RPMI7951 (cell line): ENCODE measurements at places on chromosomes 12 and 14. TPM values are rescaled to one million over a fixed set of nuclear protein-coding genes. Genes with fewer than 3 reads are reported as not detected.
A peak's percentile ranks its signal among the peaks of the same experiment; 100 is the strongest.

Gene KRT82
- total RNA-seq: not detected in 2 replicates

Gene USP44
- not detected in 2 replicates for total RNA-seq

Gene PAPLN
- 1.6 and 2.8 TPM in 2 replicates for total RNA-seq

- no peak for DNase-seq
Measured at GRCh38 chr12:124446364-124446763, 121.0 kb downstream of the NCOR2 start.

GRCh38 chr14:104137297-104138097 lies 890 bp upstream of the KIF26A start:
- DNase-seq: peak; percentile 8

DNA sequence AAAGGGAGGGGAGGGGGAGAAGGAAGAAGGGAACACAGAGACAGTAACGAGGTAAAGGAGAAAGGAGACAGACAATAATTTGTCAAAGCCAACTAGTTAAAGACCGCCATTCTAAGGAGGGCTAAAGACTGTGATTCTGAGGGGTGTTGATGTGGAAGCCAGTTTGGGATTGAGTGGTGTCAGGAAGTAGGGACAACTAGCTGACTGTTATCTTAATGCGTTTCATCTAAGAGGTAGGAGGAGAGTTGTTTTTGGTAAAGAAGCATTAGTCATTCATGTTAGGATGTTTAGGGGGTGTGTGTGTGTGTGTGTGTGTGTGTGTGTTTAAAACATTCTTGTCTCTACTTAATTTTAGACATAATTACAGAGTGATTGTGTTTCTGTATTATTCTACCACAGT lies 95.0 kb downstream of the INSM2 start:
- DNase-seq: peak; percentile 9

DNA sequence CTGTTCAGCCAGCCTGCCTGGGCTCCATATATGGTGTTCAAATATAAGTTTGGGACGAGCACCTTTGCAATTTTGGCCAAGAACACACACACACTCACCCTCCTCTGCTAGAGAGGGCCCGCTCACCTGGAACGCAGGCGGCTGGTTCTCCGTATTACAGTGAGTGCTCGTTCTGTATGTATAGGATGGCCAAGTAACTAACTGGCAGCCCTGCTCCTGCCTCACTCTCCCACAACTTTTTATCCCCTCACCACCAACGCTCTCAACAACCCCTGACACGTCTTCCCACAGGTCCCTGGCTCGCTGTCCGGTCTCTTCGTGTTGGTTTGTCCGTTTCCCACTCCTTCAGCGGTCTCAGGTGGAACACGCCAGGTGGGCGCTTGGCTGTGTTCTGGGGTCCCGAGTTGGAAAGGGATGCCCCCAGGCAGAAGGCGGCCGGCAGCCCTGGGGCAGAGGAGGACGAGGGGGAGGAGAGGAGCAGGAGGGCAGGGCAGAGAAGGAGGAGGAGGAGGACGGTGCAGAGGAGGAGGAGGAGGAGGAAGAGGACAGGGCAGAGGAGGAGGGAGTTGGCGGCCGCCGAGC lies 398 bp upstream of the MSRB3 start:
- no peak for DNase-seq

GRCh38 chr12:62725781-62726180 lies 209.2 kb downstream of the PPM1H start:
- DNase-seq: no peak

DNA sequence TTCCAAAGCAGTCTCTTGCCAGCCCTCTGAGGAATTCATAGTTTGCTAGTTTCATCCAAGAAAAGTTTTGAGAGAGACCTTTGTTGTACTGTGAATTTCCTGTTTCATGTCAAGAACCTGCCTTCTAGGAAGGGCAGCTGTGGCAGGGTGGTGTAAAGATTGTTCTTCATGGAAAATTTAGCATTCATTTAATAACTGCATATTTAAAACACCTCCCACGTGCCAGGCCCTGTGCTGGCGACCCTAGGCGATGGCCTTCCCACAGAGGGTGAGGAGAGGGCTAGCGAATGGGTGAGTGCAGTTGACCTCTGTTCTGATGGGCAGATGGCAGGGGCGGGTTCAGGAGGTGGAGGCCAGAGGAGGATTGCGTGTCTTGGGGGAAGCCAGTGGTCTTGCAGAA lies 43.2 kb downstream of the MLXIP start:
- no peak for DNase-seq

DNA sequence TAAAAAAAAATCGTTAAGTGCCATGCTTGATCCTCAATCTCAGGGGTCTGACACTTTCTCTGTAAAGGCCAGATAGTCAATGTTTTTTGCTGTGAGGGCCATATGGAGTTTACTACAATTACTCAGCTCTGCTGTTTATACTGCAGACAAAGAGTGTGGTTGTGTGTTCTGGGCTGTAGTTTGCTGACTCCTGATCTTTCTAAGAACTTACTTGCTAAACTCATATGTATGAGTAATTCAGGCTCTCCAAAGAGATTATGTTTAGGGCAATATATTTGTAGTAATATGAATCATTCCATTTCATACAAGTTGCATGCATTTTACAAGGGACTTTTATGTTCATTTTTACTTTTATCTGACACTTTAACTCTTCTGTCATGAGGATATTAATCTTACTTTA lies 188.2 kb downstream of the TMTC2 start:
- peak; percentile 9 for DNase-seq

- DNase-seq: no peak
Measured at GRCh38 chr12:127489061-127489460, 777.9 kb upstream of the TMEM132C start.

DNA sequence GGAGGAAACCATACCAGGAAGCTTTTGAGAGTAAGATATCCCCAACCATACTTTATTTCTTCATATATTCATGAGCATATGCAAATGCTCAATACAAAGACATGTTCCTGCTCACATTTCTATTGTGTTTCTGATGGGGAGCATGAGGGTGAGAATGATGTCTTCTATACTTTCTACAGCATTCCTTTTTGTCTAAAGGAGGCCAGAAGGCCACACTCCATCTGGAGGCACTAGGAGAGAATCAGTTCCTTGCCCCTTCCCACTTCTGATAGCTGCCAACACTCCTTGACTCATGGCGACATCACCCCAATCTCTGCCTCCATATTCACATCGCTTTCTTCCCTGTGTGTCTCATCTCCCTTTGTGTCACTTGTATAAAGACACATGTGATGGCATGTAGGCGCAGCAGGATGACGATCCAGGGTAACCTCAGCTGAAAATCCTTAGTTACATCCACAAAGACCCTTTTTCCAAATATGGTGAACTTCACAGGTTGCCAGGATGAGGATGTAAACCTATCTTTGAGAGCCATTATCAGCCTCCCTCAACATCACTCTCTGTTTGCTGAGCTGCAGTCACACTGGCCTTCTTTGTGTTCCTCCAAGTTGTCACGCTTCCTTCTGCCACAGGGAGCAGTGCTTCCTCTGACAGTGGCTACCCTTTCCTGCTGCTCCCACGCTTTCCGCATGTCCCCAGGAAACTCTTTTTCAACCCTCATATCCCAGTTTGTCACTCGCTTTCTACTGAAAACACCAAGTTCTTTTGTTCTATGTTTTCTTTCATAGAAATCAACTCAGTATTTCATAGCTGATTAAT lies 96.9 kb downstream of the STXBP6 start:
- peak; percentile 9 for DNase-seq

DNA sequence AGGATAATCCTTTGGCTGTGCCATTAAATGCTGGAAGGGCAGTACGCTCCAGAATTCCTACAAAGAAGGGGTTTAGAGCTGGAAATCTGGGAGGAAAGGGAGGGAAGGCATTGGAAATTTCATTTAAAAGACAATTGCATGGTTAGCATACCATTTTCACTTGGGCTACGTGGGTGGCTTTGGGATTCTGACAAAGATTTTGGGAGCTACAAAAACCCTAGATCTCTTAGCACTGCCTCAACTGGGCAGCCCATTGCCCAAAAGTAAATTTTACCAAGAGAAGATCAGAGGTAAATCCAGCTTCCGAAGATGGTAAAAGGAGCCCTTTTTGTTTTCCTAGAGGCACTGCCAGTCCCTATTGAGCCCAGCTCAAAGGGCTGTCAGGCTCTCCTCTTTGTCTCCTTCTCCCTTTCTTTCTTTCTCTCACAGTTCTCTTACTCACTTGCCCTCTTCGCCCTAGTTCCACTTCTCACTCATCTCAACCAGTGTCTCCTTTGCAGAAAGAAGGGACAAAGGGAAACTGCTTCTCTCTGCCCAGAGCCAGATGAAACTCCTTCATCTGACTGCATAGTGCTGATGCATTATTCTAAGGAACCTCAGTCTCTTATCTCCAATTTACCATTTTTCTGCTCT lies 125.4 kb upstream of the PLEKHA5 start:
- DNase-seq: no peak

- no peak for DNase-seq
Measured at GRCh38 chr12:12954356-12954755, 2.4 kb upstream of the GPRC5D start.

GRCh38 chr12:45191239-45191638 lies 24.7 kb upstream of the ANO6 start:
- DNase-seq: peak; percentile 49

DNA sequence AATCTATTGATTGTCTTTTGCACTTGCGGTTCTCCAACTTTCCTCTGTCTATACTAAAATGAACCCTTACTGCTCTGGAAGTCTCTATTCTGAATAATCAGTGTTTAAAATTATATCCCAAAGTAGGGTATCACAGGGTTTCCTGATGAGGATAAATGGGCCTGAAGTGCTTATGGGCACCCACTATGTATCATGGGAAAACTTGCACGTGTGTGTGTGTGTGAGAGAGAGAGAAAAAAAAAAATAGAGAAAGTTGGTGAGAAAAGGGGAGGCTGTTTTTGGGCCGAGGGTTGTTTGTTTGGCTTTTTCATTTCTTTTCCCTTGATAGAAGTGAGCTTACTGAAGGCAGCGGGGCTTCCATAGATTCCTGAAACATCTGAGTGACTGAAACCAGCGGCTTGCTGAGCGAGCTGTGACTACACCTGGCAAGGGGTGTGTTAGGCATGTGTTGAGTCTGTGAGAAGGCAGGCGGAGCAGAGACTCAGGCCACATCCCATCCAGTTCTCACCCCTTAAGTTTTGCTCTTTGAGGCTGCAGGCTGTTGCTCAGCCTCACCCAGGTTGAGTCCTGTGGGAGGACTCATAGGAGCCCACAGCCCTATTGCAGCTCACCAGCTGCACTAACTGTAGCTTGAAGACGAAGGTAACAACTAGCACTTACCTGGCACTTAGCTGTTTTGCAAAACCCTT lies 17.2 kb downstream of the PPFIBP1 start:
- DNase-seq: no peak
